ENCODE measurements at places on chromosomes 7 and 10. TPM values are rescaled to one million over a fixed set of nuclear protein-coding genes. Genes with fewer than 3 reads are reported as not detected.

EPHA1 gene
- total RNA-seq: not detected

ITGB8 gene
- total RNA-seq: 2.5 TPM

MSMB gene
- total RNA-seq: not detected

ITPRIP gene
- 23.4 TPM for total RNA-seq

CPEB3 gene
- total RNA-seq: 0.29 TPM

CH25H gene
- total RNA-seq: not detected

C10orf71 gene
- total RNA-seq: not detected

TAS2R3 gene
- total RNA-seq: not detected

GPR146 gene
- total RNA-seq: not detected

NUTM2E gene
- total RNA-seq: not detected

PFKP gene
- total RNA-seq: 137 TPM

RBP3 gene
- total RNA-seq: under 0.01 TPM

HOXA6 gene
- 3.2 TPM for total RNA-seq

TMEM139 gene
- not detected for total RNA-seq

TRIL gene
- total RNA-seq: under 0.01 TPM

JMJD1C gene
- 27.1 TPM for total RNA-seq

GIMAP4 gene
- total RNA-seq: not detected

PDE6C gene
- total RNA-seq: not detected

ZNF727 gene
- total RNA-seq: not detected

RASSF4 gene
- 6.6 TPM for total RNA-seq

ST8SIA6 gene
- under 0.01 TPM for total RNA-seq

LRRC17 gene
- total RNA-seq: 108 TPM

C10orf67 gene
- 0.53 TPM for total RNA-seq

AP4M1 gene
- 40.9 TPM for total RNA-seq

PDCD11 gene
- 22.2 TPM for total RNA-seq

TMEM26 gene
- total RNA-seq: 0.18 TPM

CXCL12 gene
- 76.7 TPM for total RNA-seq

POU6F2 gene
- total RNA-seq: not detected

ZNF117 gene
- 2.6 TPM for total RNA-seq

OR2A5 gene
- not detected for total RNA-seq

CALML3 gene
- not detected for total RNA-seq

GNAT3 gene
- total RNA-seq: not detected

PRR15 gene
- 11.0 TPM for total RNA-seq

ABCC2 gene
- total RNA-seq: under 0.01 TPM

AGR3 gene
- not detected for total RNA-seq

NFE2L3 gene
- 30.5 TPM for total RNA-seq

ELFN1 gene
- 0.89 TPM for total RNA-seq

CYP2C8 gene
- not detected for total RNA-seq

Measured in myometrial cell (primary cell).